ENCODE measurements at places on chromosomes 2 and 18. TPM values are rescaled to one million over a fixed set of nuclear protein-coding genes. Genes with fewer than 3 reads are reported as not detected.

DNA sequence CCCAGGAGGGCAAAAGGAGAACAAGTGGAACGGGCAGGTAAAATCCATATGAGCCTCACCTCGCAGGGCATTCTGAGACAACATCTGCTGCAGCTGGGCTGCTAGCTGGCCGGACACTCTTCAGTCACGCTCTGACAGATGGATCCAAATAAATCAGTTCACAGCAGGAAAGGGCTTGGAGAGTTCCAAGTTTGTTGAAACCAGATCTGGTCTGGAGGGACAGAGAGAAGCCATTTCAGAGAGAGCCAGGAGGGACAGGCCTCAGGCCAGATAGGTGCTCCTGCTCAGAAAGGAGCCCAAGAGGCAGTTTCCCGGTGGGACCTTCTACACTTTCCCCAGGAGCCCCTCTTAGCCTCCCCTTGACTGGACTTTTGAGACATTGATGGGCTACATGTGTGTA is 28.2 kb upstream of the TNP1 start:
- DNase-seq = no peak

Gene RIT2
- total RNA-seq = 1.3 TPM

DNA sequence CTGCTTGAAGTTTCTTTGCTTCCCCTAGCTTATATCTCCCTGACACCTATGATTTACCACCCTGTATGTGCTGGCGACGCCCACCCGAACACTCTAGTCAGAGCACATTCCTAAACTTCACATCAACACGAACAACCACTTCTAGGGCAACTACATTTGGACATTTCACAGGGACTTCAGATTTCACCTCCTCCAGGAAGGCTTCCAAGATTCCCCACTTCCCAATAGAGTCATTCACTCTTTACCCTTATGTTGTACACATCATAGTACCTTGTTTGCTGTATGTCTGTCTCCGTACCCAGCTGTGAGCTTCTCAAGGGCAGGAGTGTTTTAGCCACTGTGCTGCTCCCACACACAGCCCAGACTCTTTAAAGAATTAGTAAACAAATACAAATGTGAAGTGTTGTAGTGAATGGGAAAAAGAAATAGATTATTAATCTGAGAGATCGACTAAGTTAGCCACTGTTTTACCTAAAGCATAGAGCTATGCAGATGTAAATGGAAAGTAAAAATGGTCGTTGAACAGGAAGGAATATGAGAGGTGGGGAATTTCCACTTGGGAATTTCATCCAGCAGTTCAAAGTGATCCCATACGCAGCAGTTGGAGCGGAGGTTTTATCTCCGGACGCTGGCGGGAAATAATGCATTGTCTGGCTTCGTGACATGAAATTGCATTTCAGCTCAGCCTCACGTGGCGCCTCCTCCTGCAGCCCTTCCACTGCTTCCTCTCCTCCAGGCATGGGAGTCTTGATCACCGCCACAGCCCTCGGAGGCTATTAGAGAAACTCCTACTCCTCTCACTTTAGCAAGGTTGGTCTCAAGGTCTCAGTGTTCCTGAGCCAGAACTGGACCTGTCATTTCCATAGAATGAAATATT is 233.4 kb upstream of the COPS8 start:
- DNase-seq = no peak

DNA sequence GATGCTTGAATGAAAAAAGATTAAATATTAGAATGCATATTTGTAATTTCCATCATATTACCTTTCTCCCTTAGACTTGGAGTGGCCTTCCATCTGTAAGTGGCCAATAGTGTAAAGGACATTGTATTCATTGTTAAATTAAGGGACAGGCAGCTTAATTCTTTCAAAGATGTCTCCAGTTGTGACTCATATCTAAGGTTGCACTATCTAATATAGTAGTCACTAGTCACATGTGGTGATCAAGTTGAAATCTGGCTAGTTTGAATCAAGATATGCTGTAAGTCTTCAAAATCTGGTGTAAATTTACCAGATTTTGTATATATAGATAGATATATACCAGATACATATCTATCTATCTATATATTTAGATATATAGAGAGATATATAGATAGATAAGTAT is 52.4 kb upstream of the AGPS start:
- no peak for DNase-seq

GRCh38 chr18:6682437-6683111 is 46.9 kb upstream of the ARHGAP28 start:
- peak; percentile 27 for DNase-seq

DNA sequence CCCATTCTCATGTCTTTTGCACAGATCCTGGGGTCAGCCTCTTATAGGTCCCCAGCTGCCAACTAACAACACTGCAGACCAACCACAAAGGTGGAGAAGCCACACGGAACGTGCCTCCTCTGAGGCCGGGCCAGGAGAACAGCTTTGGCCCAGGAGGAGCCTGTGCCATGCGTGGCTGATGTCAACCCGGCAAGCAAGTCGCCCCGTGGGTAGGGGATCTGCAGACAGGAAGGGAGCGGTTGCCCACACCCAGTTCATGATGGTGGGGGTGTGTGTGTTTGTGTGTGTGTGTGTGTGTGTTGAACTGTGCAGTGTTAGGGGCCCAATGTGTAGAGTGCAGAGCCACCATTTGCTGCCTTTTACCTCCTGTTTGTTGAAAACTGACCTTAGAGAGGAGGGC is 2.4 kb upstream of the CLEC4F start:
- DNase-seq = no peak

DNA sequence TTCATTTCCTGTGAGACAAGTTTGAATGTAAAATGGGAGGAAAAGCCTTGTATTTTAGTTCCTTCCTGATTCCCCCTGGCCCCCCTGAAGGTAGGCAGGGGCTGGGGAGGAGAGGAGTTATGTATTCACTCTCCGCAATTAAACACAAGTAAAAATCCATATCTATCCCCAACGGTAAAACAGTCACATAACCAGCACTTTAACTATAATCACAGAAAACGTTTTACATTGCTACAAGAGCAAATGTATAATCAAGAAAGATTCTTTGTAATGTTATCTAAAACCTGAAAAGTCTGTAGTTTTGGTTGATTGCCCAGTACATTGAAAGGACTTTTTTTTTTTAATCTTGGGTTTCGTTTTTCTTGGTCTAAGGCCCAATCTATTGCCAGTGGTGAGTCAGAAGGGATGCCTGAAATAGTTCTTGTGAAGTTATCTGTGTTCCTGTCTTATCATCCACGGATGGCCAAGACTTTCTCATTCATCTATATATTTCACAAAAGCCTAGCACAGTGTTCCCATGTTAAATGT is 34.5 kb upstream of the CCNYL1 start:
- no peak for DNase-seq

Gene RASGRP3
- total RNA-seq = not detected

DNA sequence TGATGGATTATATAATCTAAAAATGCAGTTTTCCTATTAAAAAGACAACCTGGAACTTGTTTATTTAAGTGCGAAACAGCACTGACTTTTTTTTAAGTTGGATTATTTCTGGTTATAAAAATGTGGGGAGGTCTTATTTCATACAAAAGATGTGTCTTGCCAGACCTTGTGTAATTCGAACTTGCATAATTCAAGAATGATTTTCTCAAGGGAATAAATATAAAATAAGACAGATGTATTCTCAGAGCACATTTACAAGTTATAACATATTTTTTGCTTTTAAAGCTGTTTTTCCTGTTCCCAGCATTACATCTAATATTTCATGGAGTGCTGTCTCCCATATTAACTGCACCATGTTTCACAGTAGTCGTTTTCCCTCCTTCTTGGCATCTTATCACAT is 263.1 kb downstream of the CDH20 start:
- DNase-seq = no peak

Gene TEX44
- total RNA-seq = not detected

Gene PTMA
- 1,963 TPM for total RNA-seq

Gene MZT2B
- 203 TPM for total RNA-seq

DNA sequence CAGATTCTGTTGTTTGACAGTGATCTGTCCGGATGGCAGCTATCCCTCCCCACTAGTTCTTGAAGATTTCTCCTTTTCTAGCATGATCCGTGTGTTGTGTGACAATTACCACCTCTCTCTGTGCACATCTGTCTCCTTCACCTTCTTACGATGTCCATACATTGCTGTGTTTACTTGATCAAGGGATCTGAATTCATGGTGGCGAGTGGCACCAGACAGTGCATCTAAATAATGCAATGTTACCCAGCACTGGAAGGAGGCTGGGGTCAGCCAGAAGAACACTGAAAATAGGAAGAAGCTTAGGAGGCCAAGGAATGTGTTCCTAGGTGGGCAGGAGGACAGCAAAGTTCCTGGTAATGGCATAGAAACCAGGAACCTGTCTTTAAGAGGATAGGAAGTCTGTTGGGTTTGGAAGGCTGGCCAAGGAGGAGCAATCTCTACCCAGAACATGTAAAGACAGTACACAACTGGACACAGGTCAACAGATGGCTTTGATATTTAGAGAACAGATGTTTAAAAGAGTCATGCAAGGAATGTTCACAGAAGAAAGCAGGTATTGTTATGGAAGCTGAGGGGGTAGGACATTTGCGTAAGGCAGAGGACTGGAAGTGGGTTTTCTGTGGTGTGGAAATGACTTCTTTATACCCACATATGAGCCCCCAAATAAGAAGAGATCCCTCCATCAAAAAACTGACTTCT is 126.4 kb downstream of the HRH4 start:
- no peak for DNase-seq

DNA sequence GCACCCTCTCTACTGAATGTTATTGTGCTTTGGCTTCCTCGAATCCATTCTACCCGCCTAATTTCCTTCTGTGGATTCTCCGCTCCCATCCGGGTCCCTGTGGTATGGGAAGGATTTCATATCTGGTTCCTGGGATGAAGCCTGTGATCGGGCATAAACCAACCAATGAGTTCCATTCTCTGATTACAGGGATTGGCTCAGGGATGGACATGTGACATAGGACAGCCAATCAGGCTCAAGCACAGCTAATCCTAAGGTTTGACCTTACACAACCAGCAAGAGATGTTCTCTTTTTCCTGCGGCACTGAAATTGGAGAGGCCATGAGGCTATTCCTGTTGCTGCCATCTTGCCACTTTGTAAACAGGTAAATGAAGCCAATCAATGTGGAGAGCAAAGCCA is 168.1 kb upstream of the SMAD2 start:
- no peak for DNase-seq

Gene PPP1R1C
- total RNA-seq = 4.0 TPM

Gene BCS1L
- 39.1 TPM for total RNA-seq

DNA sequence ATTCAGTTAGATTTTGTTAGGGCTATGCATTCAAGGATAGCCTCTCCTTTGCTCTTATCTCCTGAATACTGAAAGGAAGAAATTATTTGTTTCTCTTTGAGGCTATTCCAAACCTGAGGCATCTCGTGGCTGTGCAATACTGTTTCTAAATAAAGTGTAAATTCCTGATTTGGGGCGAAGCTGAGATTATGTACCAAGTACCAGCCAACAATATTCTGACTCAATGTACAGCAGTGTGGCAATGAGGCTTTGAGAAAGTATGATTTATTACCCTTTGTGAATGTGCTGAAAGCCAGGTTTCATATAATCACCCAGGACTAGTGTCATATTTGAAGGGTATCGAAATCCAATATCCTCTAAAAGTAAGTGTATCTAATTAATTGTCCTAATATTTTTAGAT is 113.5 kb downstream of the MEIS1 start:
- no peak for DNase-seq

- DNase-seq = no peak
Measured at GRCh38 chr2:143803936-143804335, 674.7 kb downstream of the ARHGAP15 start.

- DNase-seq = no peak
Measured at GRCh38 chr2:180978903-180979748, 1.3 kb upstream of the UBE2E3 start.

Gene STARD6
- not detected for total RNA-seq

DNA sequence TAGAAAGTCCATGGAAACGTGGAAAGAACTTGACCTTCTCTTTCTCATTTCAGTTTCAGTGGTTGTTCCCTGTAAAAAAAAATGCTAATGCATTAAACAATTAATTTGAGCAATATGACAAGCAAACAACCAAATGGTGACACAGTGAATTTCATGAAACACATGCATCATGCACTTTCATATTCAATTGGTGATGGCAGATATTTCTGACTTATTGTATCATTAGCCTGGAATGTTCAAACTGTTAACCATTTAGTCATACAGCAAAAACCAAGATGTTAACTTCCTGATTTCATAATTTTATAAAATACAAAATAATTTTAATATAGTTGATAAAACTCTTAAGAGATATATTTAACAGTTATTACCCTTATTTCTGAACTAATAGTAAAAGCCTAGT is 85.5 kb downstream of the SCN1A start:
- no peak for DNase-seq

DNA sequence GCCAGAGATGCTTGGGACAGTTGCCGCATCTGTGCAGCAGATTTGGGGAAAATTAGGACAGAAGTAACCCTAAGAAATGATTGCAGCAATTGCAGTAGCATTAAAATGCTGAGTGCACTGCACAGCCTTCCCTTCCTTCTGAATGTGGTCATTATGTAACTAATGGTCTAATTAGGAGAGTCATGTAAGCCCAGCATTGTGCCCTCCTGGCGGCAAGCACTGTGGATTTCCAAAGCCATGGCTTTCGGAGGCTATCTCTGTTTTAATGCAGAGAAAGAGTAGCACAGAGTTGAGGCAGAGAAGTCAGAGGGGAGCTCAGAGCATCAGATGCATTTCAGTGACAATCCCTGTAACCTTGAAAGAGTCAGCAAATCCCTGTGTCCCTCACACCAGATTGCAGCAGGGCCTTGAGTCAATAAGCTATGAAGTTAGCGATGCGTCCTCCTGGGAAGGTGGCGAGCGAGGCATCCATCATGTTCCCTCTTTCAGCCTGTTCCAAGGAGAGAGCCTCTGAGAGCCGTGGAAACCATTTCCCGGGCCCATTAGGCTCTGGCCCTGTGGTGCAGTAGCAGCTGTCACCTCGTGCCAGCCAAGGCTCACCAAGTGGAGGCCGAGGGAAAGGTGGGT is 307.2 kb downstream of the FBXO15 start:
- DNase-seq = no peak

GRCh38 chr2:175743011-175743410 is 259.1 kb downstream of the LNPK start:
- no peak for DNase-seq

Gene RAPH1
- 17.1 TPM for total RNA-seq

Gene ROCK2
- total RNA-seq = 35.1 TPM

- no peak for DNase-seq
Measured at GRCh38 chr18:78587626-78588600, 391.7 kb upstream of the SALL3 start.

DNA sequence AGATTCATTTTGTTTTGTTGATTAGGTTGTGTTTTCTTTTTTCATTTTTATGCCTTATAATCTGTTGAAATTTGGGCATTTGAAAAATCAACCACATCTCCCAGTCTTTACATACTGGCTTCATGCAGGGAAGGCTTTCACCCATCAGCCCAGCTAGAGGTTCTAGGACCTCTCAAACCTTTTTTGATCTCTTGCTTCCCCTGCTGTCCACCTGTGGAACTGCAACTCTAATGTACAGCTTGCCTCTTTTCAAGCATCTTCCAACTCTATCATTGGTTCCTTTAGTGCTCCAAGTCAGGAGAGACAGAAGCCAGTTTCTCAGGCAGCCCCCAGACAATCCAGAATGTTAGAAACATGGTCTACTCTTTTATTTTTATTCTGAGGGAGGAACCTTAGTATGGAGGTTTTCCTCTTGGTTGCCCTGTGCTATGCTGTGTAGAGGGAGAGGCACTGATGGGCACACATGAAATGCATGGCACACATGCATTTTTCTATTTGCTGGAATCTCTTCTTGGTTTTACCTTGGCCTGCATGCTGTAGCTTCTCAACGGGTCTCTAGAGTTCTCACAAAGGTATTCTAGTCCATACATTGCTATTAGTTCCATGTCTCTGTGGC is 107.2 kb upstream of the L3MBTL4 start:
- peak; percentile 73 for DNase-seq

Gene CREG2
- total RNA-seq = 1.2 TPM

Gene FZD7
- 302 TPM for total RNA-seq

- DNase-seq = no peak
Measured at GRCh38 chr2:135870571-135870970, 5.7 kb downstream of the MCM6 start.

Gene LINC00305
- total RNA-seq = not detected
